ENCODE measurements at places on chromosomes 16 and 17.

DNA sequence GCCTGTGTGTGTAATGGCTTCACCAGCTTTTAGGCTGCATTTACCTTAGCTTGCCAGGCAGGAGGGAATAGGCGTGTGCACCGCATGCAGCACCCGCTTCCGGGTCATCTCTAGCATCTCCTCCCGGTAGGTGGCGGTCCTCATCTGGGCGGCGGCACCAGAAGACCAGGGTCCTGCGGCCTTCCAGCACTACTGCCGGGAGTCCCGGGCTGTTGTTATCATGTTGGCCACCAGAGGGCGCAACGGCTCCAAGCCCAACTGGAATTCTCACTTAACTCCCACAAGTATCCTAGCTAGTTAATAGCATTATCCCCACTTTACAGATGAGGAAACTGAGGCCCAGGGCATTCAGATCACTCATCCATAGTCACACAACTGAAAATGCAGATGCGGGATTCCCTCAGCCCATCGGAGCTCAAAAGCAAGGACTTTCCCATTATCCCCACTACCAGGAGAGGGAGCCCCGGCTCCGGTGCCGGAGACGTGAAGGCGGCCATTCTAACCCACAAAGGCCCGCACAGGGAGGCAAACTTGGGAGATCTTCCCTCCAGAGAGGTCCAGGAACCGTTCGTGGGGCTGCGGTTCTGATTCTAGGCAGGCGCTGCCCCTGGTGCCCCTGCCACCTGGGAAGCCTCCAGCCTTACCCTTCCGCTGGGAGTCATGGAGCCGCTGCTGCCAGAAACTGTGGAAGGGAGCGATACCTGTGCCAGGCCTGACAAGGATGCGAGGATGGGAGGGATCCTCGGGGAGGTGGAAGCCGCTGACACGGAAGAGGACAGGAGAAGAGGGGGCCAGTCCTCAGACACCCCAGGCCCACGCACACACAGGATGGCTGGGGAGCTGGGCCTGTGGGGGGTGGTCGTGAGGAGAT is 23.9 kb downstream of the LGALS9 start:
- peak; percentile 59 for DNase-seq

DNA sequence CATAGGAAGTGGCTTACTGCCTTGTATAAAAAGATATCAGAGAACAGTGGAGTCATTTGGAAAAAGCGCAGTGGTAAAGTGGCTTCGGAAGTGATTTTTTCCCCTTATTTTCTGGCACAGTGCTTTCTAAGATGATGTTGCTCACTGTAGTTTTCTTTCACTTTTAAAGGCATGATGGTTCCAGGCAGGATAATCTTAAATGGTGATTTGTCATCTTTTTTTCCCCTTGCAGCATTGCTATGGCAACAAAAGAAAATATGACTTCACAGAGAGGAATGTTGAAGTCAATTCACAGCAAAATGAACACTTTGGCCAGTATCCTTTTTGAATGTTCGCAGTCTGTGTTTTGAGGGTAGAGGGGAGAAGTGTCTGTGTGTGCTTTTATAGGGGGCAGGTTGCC is 42.5 kb downstream of the GOSR1 start:
- DNase-seq: no peak

- no peak for DNase-seq
Measured at GRCh38 chr16:70778901-70779309, 22.1 kb downstream of the VAC14 start.

DNA sequence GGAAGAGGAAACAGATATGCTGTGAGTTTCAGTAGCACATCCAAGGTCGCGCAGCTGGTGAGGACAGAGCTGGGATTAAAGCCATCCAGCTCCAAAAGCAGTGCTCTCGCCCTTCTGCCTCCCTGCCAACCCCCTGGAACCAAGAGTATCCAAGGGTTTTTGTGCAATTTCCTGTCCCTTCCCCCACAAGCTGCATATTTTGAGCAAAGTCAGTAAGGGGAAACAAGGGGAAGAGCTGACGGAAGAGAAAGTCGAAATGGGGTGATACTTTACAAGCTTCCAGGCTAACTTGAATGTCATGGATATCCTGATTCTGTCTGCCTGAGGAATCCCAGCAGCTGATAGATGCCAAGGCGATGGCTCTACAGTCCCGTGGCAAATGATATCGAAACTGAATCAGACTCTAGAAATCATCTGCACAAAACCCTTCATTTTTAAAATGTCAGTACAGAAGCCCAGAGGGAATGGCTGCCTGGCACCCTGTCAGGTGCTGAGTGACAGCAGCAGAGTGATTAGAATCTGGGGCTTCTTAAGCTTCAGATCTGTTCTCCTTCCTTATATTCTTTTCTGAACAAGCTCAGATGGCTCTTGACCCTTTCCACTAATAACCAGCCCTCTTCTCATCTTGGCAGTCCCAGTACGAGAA is 42.9 kb upstream of the TEKT3 start:
- DNase-seq: no peak

DNA sequence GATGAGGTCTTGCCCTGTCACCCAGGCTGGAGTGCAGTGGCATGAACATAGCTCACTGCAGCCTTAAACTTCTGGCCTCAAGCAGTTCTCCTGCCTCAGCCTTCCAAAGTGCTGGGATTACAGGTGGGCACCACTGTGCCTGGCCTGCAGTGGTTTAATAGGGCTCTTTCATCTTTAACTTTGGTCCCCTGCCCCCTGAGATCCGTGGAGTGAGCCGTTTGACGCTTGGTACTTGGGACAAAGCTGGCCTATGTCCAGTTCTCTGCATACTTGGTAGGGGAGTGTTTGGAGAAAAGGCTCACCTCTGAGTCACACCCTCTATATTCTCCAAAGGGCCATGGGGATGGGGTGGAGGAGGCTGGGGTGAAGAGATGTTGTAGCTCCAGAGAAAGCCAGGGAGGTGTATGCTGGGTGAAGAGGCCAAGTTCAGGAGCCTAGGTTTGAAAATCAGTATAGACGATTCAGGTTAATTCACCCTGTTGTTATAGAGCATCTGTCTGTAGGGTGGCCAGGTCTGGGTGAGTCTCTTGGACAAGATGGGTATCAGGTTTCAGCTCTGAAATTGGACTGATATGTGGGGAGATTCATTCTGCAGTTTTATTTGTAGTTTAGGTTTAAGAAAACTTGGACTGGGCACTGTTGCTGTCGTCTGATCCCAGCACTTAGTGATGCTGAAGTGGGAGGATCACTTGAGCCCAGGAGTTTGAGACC is 17.6 kb downstream of the ABCC1 start:
- DNase-seq: no peak

GRCh38 chr16:57045694-57046381 is 46.5 kb upstream of the CPNE2 start:
- DNase-seq: no peak

- no peak for DNase-seq
Measured at GRCh38 chr16:53511403-53512280, 8.6 kb upstream of the AKTIP start.

DNA sequence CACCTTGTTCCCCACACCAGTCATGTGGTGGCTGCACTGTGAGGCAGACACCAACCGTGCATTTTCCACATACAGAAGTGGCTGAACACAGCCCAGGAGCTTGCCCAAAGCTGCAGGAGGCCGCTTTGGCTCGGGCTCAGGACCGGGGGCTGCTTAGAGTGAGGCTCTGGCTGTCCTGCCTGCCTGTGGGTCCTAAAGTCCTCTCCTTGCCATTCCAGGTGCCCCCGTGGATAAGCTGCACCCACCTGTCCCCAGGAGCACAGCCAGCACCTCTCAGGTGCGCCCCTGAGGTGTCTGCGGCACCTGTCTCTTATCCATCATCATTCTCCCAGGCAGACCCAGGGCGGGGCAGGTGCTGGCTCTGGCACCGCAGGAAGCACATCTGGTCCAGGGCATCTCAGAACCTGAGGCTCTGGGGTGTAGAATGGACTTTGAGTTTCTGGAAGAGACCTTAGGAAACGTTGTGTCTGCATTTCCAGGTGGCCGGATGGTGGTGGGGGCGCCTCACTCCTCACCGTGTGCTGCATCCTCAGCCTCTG is 180.5 kb upstream of the ZNF469 start:
- DNase-seq: no peak

DNA sequence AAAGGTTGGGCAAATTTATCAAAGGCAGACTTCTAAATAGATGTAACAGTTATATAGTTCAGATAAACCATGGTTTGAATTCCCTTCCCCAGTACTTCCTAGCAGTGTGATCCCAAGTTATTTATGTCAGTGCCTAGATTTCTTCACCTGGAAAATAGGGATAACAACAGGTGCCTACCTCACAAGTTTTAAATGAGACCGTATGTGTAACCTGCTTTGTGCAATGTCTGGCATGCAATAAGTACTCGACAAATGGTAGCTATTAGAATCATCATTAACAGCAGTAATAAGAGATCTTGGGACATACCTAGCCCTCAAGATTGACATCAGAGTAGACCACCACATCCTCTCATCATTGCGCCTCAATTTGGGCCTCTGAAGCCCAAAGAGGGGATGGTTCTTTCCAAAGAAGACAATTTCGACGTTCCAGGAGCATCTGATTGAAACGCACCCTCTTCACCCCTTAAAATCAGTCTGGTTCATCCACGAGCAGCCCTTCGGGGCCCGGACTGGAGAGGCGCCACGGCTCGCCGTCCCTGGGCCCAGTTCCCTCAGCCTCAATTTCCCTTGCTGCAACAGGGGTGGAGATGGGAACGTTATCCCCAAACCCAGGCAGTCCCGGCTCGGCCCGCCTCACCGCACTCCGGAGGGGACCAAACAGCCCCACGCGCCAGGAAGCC is 541 bp downstream of the ACACA start:
- DNase-seq: no peak

GRCh38 chr17:49379926-49380325 is 17.9 kb upstream of the ZNF652 start:
- DNase-seq: no peak

GRCh38 chr17:52106638-52107261 is 51.8 kb downstream of the CA10 start:
- peak; percentile 3 for DNase-seq

DNA sequence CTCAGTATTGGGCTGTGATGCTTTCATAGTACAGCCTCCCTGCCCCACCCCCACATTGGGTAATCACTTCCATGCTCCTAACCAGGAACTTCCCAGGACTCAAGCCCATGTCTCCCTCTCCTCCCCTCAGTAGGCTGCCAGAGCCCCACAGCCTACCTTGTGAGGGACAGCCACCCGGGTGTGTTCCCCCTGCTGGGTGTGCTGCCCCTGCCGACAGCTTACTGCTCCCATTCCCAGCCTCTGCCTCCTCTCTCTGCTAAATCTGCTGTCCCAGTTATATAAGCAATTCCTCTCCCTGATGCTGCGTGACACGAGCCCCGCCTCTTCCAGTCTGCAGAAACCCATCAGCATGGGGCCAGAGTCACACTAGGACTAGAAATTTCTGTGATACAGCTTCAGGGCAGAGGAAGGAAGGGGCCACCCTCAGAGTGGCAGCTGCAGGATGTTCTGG is at the start of gene RSKR:
RSKR (minus strand) TSS at position 255 of the 451 bp plus-strand sequence; CDS start at position 231, 24 bp downstream.
- no peak for DNase-seq

DNA sequence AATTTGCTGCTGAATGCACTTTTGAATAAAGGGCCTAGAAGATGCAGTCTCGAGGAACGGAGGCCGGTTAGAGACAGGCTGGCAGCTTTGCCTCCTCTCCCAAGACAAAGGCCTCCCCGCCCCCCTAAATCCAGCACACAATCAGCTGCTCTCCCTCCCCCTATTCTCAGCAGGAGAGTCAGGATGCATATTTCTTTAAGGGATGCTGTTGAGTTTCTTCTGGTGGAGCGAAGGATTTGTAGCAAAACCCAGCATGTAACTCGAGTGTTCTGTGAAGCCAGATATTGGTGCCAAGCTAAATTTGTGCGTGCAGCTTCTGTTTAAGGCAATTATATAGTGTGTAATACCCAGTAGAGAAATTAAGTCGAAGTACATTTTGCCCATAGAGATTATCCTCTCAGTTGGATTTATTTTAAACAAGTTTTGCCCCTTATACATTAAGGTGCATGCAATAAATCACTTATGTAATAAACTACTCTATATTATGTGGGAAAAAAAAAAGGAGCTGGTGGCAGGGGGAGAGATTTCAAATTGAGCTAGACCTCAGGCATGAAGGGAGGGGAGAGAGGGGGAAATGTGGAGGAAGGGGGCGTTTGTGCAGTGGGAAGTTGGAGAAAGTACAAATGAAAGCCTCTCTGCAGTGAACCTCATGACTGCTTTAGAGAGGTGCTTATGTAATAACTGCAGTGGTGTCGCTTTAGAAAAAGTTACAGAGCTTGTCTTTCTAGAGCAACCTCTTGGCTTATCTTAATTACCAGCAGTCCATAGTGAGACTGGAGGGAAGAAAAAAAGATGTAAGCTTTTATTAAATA is 599.2 kb downstream of the MAF start:
- DNase-seq: no peak

- no peak for DNase-seq
Measured at GRCh38 chr16:72001180-72001874, 1.1 kb upstream of the PKD1L3 start.

- DNase-seq: no peak
Measured at GRCh38 chr17:9769036-9769695, 22.2 kb downstream of the DHRS7C start.

DNA sequence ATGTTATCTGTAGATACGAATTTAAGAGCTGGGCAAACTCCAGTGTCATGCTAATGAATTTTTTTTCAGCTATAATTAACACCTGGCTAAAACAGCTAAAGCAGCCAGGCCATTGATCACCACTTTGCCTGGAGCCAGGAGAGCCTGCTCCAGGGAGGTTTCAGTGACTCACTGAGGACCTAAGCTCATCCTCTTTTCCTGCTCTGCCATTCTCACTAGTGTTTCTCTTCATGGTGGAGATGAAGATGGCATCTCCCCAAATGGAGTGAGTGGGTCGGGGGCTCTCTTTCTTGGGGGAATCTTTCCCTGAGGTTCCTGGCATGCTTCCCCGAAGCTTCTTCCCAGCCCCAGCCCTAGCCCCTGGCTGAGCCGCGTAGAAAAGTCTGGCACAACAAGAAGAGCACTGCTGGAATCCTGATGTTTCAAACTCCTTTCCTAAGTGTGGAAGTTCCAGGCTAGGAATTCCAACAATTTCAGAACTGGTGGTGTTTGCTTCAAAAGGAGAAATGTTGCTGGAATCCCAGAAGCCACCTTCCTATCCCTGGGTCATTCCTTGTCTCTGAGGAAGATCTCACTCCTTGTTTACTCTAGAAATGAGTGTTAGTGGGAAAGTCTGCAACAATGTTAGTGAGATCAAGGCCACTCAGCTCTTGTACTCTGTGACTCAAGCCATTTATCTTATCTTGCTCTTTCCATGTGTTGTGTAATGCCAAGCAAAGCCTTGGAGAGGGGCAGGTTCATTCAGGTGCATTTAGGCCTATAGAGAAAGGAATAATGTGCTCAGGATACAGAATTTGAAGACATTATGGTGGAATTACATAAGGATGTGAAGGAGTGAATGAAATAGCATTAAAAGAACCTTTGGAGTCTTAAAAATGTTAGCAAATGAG is 26.0 kb upstream of the B4GALNT2 start:
- no peak for DNase-seq

- DNase-seq: no peak
Measured at GRCh38 chr17:59487161-59487873, 78.1 kb upstream of the DHX40 start.

DNA sequence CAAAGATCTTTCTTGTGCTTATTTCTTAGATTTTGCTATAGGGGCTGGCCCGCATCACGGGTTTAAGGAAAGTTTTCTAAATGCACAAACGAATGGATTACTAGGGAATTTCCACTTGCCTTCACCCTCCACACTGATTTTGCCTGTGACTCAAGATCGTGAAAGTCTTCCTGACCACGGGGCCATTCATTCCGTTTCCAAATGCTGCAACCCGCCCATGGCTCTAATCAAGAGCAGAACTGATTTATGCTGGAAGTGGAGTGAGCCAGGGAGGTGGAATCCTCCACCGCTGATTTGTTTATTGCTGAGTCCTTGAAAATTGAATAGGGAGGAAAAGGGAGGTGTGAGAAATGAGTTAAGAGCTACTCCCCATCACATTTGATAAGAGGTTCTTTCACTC is 52.4 kb downstream of the CA10 start:
- no peak for DNase-seq

All from stimulated activated CD4-positive, alpha-beta T cell treated with anti-CD3 and anti-CD28 coated beads, Interleukin-1b, Interleukin-23, amount 100 ng/mL, for 1 hour (primary cell).